ENCODE measurements at places on chromosomes 2 and 18. TPM values are rescaled to one million over a fixed set of nuclear protein-coding genes. Genes with fewer than 3 reads are reported as not detected.
A peak's percentile ranks its signal among the peaks of the same experiment; 100 is the strongest.

DNA sequence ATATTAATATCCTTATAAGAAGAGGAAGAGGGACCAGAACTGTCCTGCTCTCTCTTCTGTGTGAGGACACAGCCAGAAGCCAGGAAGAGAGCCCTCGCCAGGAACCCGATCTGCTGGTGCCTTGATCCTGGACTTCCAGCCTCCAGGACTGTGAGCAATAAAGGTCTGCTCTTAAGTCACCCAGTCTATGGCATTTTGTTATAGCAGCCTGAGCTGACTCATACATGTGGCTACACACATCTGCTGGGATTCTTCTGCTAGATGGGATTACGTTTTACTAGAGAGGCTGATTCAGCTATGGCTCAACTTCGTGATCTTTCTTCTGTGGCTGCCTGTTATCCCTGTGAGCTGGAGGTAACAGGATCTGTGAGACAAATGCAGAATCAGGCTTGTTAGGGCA is 29.6 kb downstream of the ARL4C start:
- DNase-seq: no peak

DNA sequence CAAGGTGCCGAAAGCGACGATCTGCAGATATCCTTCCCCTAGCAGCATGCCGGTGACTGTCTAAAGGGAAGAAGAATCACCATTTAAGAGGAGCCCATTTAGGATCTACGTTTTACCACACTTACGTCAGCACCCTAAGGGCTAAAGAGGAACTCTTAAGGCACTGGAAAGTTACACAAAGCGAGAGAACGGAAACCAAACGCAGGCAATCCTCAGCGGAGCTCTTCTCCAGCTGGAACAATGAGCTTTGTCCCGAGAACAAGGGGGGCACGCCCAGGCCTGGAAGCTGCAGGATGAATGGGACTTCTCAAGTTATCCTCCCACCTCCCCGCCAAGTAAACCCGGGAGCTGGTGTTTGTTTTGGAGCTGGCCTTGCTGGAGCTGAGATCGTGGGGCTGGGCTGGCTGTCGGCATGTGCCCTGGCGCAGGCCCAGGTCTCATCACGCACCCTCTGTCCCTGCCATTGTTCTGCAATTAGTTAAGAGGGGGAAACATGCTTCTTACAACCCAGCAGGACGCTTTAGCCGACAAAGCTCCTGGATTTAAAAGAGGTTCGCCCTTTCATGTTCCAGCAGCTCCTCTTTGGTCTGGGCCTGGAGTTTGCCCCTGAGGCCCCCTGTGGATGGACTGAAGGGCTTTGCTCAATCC is 36.4 kb downstream of the PXDN start:
- peak; percentile 83 for DNase-seq

DNA sequence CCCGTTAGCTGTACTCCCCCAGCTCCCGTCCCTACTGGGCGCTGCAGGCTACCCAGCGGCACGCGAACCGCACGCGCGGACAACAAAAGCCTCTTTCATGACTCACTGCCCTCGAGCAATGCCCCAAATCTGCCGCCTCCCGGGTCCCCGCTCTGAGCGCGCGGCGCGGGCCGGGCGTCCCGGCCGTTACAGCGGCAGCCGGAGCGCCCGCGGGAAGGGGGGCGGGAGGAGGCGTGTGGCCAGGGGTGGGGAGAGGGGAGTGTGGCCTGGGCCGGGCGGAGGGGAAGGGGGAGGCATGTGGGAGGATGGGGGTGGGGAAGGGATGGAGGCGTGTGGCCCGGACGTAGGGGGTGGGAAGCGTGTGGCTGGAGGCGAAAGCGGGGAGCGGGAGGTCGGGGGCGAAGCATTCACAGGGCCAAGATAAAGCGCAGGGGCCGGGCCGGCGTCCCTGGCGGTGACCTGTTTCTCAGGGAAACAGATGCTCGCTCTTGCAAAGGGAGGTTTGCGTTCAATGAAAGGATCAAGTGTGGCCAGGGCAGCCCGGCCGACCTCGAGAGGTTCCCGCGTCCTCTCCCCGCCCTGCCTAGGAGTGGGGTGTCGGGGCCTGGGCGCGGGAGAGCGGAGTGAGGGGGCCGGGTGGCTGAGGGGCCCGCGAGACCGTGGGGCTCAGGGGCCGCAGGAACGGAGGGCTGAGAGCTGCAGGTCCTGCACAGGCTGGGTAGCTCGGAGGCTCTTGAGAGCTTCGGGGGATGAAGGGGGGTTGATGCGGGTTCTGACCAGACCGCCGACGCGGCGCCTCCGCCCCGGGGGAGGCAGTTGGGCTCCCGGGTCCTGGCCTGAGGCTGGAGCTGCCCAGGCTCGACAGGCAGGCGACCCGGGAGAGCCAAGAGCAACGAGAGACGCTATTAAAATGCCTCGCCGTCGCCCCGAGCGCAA is 3.5 kb upstream of the NEUROD1 start:
- DNase-seq: peak; percentile 85

PFN4 gene
- polyA plus RNA-seq: not detected

GPAT2 gene
- polyA plus RNA-seq: 1.4 TPM

- DNase-seq: no peak
Observed at GRCh38 chr2:180790891-180791290, 189.5 kb upstream of the UBE2E3 start.

DNA sequence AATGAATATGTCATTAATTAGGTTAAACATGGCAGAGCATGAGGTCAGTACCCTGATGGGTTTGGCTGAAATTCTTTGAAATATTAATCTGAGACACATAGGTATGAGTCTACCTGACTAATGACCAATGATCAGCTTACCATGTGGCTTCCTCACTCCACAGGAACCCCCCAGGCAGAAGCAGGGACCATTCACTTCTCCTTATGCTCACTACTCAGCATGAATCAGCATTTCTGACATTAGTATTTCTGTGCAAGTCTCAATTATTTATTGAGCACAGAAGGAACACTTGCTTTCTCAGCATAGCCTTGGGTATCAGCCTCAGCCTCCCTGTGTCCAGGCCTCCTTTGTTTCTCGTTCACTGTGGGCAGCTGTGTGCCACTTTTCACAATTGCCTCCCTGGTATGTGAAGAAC is 9.3 kb upstream of the KCNE4 start:
- no peak for DNase-seq

DNA sequence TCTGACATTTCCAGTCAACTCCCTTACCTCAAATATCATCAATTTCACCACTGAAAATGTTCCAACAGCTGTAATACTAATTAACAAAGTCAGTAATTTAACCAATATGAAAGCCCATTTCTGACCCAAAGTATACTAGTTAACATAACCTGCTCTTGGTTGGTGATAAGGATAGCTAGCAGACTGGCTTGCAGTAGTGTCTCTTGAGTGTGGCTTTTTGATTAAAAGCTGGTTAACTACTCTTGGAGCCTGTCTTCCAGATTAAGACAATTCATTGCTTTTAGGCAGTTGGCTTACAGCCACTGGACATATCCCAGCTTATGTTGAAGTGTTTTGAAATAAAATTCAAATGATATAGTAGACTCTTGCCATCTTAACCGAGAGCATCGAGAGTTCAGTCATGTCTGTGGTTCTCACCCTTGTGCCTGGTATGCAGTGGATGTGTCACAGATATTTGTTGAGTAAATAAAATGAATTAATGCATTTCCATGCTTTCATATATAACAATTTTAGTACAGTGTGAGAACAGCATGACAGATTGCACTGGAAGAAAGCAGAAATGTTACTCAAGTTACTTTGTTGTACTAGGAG is 158.1 kb downstream of the TANC1 start:
- no peak for DNase-seq
